ENCODE measurements at places on chromosomes 5 and 9. TPM values are rescaled to one million over a fixed set of nuclear protein-coding genes. Genes with fewer than 3 reads are reported as not detected.

The PRRC1 gene
- 59.7 TPM for total RNA-seq

The CRB2 gene
- not detected for total RNA-seq

The TEX48 gene
- 1.0 TPM for total RNA-seq

The APBA1 gene
- 2.4 TPM for total RNA-seq

The SH3TC2 gene
- not detected for total RNA-seq

The ANKRD20A1 gene
- 1.9 TPM for total RNA-seq

DNA sequence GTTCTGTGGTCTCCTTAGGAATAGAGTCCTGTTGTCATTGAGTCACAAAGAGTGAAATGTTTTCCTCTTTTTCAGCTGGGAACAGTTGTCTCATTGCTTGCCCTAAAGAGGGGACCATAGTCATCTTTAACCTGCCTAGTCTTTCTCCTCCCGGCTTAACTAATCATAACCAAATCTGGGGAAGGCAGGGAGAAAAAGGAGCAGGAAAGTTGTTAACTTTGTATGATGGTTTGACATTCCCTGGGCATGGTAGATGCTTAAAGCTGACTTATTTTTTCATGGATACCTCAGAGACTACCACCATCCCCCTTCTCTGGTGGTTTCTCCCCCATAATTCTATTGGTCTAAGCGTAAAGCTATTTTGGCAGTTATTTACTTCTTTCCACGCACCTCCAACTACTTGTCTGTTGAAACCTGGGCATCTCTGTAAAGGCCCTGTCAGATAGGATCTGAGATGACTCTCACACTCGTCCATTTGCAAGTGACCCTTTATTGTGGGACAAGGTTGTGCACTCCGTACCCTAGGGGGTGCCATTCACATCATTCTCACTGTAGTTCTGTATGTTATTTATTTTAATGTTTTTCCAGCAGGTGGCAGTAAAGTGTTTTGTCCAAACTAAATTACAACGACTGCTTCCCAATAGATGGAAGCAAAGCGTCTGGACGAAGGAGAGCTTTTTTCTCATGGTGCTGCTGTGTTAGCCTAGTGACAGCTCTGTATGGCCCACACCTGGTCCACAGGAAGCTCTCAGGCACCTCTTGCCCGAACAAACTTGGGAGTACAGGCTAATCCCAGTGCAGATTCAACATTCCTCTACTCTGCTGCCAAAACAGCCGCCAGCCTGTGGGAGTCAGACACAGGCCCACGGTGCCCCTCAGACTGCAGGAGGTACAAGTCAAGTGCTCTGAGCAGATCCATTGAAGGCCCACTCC lies 3.0 kb upstream of the FAM13B start:
- peak; percentile 60 for DNase-seq

- no peak for DNase-seq
Observed at GRCh38 chr9:88660611-88661010, 125.6 kb downstream of the NXNL2 start.

DNA sequence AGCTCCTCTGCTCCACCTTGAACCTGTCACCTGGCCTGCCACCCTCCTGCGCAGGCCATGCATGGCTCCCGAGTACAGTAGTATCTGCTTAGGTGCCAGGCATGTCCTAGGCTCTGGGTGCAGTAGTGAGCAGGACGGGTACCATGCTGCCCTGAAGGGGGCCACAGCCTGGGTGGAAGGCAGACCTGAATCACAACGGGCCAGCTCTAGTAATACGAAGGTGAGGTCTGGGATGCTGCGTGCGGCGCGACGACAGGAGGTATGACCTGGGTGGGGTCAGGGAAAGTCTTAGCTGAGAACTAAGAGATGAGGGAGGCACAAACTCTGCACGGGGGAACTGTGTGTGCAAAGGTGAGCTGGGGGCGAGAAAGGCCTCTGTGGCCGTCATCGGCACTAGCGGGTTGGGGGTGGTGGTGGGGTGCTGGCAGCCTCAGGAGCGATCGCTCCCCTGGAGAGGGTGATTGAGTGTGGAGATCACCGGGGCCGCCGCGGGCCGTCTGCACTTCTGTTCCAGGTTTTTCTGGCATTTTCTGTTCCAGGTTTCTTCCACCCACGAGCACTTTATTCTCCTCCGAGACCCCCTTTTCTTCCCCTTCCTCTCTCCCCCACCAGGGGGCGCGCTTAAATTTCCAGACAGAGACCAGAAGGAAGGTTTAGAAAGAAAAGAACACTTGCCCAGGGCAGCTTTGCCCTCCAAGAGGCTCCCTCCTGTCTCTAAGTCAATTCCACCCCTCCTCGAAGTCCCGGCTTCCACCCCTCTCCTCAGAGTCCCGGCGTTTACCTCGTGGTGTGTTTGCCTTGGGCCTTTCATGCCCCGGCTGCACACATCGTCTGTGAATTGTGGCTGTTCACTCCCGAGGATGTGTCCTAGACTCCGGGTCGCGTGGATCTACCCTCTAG lies 15.1 kb downstream of the PDLIM4 start:
- peak; percentile 33 for DNase-seq

DNA sequence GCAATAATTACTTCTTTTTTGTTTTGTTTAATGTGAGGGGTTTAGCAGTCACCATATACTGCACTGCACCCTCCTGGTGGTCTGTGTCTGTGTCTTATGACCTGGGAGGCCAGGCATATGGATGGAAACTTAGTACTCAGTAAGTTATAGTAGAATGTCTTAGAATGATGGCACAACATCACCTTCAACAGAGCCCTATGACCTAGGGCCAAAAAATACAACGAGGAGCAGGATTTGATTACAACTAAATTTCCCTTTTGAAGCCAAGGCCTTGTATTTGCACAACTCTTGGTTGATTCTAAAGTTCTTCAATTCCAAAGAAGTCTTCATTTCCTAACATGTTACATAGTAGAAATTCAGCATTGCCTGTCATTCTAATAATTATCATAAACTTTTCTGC lies 422.1 kb upstream of the PIK3R1 start:
- DNase-seq, result no peak

DNA sequence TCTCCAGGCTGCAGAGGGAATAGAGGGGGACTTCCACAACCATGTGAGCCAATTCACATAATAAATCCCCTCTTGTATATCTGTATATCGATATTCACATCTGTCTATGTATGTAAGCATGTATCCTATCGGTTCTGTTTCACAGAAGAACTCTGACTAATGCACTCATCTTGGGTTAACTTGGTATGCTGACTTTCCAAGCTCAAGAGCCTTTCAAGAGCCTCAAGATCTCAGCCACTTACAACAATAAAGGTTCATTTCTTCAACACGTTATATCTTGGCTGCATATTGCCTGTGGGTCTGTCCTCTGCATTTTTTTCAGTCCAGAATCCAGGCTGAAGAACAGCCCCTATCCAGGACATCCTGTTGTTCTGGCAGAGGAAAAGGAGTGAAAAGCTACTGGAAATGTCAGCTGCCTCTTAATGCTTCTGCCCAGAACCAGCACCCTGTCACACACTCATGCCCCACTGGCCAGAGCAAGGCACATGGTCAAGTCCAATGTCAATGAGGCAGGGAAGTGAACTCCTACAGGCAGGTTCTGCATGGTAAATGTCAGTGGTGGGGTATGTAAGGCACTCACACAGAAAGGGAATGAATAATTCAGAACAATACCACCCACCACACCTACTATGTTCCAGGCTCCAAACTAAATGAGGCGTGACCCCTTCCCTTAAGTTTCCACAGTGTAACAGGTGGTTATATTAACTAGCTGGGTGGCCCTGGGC lies 91.6 kb upstream of the ICE1 start:
- no peak for DNase-seq

DNA sequence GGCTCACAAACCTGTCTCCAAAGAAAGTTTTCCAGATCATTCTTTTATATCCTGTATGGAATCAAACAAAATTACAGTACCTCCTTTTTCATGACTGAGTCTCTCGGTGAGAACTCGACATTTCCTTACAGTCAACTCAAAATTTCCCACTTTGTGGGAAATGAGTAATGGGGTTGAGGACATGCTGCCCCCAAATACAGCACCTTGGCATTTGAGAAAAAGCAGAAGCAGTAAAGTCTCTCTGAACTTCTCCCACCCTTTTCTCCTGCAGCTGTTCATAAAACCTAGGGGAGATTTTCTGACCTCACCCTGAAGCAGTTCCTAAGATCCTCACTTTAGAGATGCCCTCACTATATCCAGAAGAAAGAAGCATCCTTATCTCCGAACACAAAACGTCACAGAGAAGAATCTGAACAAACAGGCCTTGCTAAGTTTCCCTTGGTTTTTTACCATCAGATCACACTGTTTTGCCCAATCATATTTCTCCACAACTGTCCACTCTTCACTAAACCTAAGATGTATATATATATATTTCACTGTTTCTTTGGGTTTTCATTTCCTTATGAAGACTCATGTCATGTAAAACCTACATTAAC lies 96.1 kb upstream of the APC start:
- DNase-seq, result no peak

GRCh38 chr5:109690242-109690974 lies 681 bp downstream of the MAN2A1 start:
- peak; percentile 37 for DNase-seq

All from activated T-helper 1 cell treated with anti-CD3 and anti-CD28 coated beads, Interleukin-12 subunit alpha, Interleukin-12 subunit beta, Interleukin-2, Interleukin-4 antibody, amounts not matched to agents 30 ng/mL and 10 ng/mL and 1 ng/mL, durations not matched to agents 14 hours and 24 hours and 36 hours (primary cell).